Effector memory CD8-positive, alpha-beta T cell (primary cell): ENCODE measurements at places on chromosomes 3 and 15.

GRCh38 chr3:72070005-72070404 lies 285.1 kb upstream of the PROK2 start:
- no peak for DNase-seq

DNA sequence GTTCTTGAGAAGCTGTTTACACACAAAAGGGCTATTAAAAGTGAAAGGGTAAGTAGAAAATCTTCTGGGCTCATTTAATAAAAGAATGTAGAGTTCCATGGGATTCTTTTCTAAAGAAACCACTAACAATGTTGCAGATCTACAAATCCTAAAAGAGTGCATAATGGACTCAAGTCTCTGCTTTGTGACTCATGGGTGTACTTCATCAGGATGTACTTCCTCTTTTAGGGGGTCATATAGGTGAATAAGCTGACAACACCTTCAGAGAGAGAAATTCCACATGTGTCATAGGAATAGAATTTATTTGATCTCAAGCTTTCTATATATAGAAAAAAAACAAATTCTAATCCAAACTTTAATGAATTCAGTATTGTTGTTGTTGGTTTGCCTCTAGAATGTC lies 355.5 kb downstream of the TIGIT start:
- DNase-seq: no peak

GRCh38 chr3:46413951-46414350 lies 6.9 kb downstream of the CCRL2 start:
- no peak for DNase-seq

- DNase-seq: no peak
These were observed 32.3 kb upstream of the CCR2 start for GRCh38 chr3:46321461-46322104.

DNA sequence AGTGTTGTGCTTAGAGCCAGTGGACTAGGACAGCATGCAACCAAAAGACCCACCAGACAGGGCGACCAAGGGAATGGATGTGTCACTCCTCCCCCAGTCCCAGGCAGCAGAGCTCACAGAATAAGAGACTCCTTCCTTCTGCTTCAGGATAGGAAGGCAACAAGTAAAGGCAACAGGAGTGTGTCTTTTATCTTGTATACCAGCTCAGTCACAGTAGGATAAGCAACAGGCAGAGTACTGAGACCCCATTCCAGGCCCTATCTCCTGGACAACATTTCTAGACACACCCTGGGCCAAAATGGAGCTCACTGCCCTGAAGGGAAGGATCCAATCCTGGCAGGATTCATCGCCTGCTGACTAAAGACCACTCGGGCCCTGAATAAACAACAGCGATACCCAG lies 25.0 kb downstream of the PDCD10 start:
- DNase-seq: no peak

DNA sequence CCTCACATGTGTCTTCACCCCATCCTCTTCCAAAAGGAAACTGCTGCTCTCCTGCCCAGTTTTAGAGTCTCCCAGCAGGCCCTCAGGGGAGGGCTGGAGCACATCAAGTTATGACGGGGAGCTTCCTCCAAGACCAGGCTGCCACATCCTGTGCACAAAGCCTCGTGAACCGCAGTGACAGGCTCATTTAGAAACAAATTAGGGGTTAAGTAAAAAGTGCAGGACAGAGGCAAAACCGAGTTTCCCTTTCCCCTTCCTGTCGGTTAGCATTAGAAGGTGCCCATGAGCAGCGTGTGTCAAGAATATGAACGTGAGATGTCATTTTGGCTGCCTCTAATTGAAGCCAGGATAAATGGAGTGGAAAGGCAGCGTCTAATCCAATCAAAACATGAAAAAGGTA lies 199.7 kb downstream of the ARRDC4 start:
- peak; percentile 6 for DNase-seq

DNA sequence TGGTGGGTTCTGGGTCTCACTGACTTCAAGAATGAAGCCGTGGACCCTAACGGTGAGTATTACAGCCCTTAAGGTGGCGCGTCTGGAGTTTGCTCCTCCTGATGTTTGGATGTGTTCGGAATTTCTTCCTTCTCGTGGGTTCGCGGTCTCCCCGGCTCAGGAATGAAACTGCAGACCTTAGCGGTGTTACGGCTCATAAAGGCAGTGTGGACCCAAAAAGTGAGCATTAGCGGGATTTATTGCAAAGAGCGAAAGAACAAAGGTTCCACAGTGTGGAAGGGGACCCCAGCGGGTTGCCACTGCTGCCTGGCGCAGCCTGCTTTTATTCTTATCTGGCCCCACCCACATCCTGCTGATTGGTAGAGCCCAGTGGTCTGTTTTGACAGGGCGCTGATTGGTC lies 420.5 kb upstream of the BCHE start:
- no peak for DNase-seq

GRCh38 chr15:90957031-90957790 lies 2.5 kb downstream of the RCCD1 start:
- DNase-seq: no peak

DNA sequence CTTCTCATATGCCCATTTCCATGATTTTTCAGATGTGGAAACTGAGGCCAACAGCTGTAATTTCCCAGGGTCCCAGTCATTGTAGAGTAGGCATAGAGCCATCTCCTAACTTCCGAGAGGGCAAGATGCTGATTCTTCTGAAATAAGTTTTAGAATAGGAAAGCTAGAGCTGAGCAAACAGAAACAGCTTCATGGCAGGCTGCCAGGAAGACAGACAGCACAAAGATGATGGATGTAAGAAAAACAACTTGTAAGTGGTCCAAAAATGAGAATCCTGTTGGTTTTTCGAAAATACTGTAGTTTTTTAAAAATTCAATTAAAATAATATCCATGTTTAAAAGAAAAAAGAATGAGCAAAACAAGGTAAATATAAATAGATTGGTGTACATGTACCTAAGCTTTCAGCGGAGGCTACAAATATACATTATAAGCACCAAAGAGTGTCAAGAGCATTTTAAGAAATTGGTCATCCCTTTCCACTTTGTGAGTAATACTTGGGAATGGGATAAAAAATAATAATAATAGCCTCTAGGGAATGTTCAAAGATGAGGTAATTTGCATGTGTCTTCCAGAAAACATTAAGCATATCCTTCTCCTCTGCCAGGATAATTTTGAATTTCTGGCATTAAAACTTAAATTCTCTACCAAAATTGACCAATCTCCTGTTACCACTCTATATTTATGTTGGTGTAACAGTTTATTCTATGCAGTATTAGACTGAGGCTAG lies 406.6 kb downstream of the MECOM start:
- no peak for DNase-seq

DNA sequence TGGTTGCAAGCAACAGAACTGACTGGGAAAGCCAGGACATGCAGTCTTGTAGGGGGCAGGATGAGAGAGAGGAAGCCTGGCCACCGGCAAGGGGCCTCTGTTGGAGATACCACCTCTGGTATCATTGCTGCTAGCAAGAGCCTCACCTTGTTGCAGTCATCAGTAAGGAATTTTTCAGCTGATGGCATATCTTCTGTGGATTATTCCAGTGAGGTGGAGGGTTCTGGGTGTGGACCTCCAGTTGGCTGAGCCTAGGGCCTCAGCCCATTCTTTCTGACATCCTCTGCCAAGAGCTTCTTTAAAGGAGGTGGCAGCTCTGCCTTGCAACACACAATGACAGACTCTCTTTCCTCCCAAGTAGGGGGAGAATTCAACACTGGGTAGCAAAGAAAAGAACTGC lies 128.9 kb downstream of the AQP9 start:
- DNase-seq: no peak

GRCh38 chr15:97909291-97909891 lies 51.1 kb upstream of the ARRDC4 start:
- DNase-seq: no peak

DNA sequence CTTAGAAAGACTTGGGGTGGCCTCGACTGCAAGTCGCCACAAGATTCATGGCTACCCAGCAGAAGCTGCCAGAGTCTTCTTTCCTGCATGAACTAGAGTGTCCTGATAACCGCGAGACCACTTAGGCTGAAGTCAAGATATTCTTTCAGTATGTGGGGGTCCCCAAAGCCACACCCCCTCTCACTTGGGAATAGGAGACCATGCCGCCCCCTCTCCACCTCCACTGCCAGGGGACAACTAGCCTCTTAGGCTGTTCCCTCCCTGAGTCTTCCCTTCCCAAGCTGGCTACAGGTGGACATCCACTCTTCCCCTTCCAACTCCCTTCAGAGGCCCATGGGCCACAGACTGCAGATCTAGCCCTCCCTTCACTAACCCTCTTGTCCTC lies 1.3 kb upstream of the CCDC12 start:
- DNase-seq: no peak

- DNase-seq: no peak
These were observed 790.0 kb downstream of the FHIT start for GRCh38 chr3:60461267-60461666.

DNA sequence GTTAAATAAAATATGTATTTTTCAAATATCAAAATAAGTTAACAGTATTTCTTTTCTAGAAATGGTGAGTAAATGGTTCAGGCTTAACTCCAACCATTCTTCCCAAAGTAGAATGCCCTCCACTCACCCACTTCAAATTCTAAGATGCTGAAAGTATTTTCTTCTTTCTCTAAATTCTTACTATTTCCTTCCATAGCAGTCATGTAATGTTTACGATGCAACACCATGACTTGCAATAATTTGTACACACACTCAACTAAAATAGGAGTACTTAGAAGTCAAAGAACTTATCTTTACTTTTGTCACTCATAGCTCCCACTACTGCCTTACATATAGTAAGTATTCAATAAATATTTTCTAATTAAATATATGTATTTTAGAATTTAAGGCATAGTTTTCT lies 65.0 kb downstream of the AQR start:
- DNase-seq: no peak

DNA sequence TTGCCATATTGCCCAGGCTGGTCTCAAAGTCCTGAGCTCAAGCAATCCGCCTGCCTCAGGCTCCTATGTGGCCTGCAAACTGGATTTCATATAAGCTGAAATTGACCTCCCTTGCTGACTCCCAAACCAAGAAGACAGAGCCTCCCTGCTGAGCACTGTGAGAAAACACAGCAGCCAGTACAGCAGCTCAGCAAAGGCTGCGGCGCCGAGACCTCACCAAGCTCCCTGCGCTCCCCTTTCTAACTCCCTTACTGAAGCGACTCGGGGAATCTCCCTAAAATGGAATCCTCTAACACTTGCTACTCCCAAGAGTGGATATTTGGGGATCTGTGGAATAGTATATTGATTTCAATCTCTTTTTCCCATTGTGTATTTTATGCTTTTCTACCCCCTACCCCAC lies 34.6 kb downstream of the MUC20 start:
- DNase-seq: no peak

- DNase-seq: no peak
These were observed 4.5 kb downstream of the DNAJC13 start for GRCh38 chr3:132421832-132422231.

DNA sequence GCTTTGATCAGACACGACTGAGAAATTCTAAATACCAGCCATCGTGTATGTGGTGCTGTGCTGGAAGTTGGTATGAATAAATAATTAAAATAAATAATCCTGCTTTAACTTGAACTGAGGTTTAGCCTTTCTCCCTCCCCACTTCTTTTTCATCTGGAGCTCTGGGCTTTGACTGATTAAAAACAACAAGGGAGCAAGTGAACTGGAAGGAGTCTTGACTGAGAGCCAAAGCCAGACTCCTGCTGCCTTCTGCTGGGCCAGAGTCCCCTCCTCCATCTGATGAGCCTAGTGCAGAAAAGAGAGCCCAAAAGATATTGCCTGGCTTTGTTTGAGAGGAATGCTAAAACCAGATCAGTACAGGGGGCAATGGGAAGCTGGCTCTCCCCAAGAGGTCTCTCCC lies 96.0 kb downstream of the CCNL1 start:
- no peak for DNase-seq

DNA sequence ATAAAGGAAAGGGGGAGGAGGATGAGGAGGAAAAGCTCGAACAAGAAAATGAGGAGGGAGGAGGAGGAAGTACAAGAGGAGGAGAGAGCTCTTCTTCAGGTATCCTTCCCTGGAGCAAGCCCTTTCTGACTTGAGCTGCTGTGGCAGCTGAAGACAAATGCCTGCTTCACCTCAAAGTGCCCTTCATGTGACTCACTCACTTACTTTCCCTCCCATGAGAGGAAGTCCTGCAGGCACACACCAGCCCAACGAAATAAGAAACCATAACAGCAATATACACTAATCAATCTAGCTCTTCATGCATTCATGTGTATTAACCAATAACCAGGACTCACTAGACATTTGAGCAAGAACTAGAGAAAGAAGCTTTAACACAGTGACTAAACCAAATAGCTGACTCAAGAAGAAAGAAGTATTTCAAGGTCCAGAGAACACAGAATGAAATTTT lies 251.9 kb downstream of the IGSF11 start:
- DNase-seq: no peak

- no peak for DNase-seq
These were observed 1.7 kb downstream of the ATG7 start for GRCh38 chr3:11273891-11274291.

- no peak for DNase-seq
These were observed 27.5 kb upstream of the LCTL start for GRCh38 chr15:66593219-66593780.

- no peak for DNase-seq
These were observed 9.9 kb downstream of the LOXL1 start for GRCh38 chr15:73936181-73936580.

DNA sequence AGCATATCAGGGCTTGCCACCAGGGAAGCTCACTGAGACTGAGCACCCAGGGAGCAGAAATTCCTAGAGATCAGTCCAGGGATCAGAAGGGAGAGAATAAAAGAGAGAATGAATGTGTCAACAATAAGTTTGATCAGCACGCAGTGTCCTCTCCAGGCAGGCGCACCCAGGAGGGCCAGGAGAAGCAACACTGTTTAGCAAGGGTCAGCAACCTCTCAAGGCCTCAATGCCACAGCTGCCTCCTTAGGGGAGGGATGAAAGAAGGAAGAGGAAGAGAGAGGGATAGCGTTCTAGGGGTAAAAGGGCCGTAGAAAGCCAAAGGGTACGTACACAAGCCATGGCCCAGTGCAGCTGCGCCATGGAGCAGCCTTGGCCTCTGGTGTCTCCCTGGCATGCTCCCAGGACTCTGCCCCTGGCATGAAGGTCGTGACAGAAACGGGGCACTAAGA lies 399.8 kb downstream of the SHQ1 start:
- DNase-seq: no peak

- no peak for DNase-seq
These were observed 191.3 kb downstream of the UBE3A start for GRCh38 chr15:25247407-25248038.

- DNase-seq: no peak
These were observed 36.6 kb downstream of the ATP6V1A start for GRCh38 chr3:113783463-113783862.

DNA sequence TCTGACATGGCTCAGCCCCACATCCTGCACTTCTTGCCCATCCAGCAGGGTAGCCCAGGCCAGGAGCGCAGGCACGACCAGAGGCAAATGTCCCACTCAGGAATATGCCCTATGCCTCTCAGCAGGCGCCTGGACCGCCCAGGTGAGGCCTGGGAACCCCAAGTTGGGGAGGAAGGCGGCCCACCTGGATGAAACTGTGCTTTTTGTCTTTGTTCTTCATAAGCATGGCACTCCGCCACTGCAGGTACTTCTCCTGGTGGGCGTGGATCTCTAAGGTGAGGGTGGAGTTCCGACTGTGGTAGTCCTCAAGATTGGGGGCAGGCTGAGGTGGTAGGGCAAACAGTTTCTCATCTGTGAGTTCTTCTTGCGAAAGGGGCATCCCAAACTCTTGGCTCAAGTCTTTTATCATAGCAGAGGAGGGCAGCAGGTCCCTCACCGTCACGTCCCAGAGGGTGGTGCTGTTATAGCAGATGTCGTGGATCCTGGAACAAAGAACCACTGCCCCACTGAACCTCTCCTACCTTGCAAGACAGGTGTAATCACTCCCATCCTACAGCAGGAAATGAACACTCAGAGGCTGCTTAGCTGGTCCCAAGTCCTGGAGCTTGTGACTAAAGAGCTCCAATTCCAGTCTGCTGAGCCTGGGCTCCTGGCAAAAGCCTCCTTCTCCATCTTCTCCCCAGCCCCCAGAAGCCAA lies 53.2 kb downstream of the ACAD9 start:
- DNase-seq: no peak
